ENCODE measurements at places on chromosomes 13 and 19. TPM values are rescaled to one million over a fixed set of nuclear protein-coding genes. Genes with fewer than 3 reads are reported as not detected.

DNA sequence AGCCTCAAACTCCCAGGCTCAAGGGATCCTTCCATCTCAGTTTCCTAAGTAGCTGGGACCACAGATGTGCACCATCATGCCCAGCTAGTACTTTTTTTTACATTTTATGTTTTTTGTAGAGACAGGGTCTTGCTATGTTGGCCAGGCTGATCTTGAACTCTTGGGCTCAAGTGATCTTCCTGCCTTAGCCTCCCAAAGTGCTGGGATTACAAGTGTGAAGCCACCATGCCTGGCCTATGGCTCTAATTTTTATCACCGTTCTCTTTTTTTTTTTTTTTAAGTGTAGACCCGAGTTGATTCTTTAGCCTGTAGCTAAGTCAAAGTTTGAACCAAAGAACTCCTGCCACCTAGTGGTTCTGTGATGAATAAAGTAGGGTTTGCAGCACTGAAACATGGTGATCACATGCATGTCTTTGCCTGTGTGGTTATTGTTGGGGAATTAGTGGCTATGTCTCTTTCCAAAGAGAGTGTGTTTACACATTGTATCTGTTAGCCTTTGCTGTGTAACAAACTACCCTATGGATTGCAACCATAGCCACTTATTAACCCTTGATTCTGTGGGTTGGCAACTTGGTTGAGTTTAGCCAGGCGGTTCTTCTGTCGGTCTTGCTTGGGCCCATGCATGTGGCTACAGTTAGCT lies 11.6 kb downstream of the NFILZ start:
- no peak for DNase-seq

GRCh38 chr19:57786286-57786685 lies 16.8 kb downstream of the ZNF586 start:
- DNase-seq, result no peak

DNA sequence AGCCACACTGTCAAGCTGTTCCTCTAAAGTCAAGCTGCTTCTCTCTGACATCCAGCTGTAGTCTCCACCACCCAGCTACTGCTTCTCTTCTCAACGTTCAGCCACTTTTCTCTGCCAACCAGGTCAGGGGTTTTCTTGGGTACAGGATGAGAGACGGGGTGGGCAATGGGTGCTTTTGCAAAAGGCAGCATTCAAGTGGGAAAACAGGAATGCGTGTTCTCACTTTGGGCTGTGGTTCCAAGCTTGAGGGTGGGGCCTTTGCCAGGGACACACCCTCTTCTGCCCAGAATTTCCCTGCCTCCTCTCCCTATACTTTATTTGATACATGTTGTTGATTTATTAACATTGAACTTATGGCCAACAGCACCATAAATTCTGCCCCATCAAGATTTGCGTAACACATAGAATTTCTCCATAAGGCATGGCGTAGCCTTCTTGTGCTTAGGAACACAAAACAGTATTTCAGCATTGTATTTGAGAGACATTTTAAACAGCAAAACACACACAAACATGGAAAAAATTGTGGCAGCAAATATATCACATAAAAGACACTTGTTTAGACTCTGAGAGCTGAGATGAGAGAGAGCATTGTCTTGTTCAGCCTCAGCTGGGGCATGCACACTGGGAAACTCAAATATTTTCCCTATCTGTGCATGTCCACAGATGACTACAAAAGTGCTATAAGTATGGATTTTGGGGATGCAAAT lies 392.8 kb downstream of the SLITRK6 start:
- DNase-seq, result no peak

The CEACAM20 gene
- not detected for total RNA-seq

The C13orf46 gene
- total RNA-seq, result 2.4 TPM

DNA sequence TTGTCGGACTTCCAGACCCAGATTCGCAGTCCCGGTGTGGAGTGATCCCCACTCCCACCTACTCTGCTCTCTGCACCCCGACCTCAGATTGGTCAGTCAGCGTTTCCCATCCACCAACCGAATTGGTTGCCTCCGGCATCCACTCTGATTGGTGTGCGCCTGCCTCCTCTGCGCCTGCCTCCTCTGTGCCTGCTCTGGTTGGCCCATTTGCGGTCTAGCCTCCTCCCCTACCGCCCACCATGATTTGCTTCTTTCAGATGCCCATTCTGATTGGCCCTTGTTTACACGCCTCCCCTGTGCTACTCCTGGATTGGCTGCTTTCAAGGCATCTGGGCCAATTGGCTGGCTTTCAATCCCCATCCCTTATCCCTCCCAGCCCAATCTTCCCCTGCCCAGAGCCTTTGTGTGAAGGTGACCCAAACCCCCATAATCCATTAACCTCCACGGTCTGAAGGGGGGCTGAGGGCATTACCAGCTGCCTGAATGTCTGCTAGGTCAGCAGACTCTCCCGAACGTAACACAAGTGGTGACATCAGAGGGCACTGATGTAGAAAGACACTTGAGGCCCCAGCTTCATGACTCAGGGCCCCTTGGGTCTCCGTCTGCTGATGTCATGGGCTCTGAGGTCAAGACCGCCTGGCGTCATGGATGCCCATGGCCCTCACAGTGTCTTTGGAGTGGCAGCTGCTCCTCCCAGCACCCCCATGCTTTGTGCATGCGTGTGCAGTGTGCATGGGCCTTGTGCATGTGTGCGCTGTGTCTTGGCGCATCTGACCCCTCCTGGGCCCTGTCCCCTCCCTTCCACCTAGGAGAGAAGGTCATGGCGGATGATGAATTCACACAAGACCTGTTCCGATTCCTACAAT lies 80.4 kb downstream of the MAP4K1 start:
- DNase-seq, result no peak

DNA sequence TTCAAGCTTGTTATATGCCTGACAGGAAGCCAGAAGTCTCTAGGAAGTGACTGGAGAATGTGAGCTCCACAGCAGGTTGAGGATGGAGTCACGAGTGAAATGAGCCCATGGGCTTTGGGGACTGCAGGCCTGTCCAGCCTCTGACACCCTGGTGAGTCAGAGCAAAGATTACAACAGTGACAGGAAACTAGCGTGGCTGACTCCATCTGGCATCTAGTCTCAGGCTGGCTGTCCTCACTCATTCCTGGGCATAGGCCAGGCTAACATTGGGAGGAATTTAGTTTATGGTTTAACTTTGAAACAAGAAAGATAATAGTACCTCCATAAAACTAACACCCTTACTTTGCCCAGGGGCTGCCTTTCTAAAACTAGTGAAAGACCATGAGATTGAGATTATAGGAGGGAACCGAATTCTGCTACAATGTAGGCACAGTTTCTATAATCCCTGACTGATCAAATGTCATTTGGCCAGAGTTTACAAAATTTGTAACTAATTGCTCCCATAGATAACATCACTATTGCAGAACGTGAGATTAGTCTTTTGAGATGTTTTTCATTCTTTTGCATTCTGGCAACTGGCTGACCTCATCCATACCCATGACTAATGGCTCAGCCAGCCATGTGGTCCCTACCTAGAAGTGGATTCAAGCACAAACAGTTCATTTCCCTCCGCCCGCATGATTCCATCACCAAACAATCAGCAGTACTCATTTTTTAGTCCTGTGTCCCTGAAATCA lies 28.4 kb downstream of the PSG1 start:
- no peak for DNase-seq

- no peak for DNase-seq
Observed at GRCh38 chr13:25928941-25929505, 122.8 kb downstream of the SHISA2 start.

GRCh38 chr13:113361406-113361805 lies 2.5 kb downstream of the GRTP1 start:
- no peak for DNase-seq

- DNase-seq, result no peak
Observed at GRCh38 chr19:38204096-38204495, 19.9 kb downstream of the DPF1 start.

DNA sequence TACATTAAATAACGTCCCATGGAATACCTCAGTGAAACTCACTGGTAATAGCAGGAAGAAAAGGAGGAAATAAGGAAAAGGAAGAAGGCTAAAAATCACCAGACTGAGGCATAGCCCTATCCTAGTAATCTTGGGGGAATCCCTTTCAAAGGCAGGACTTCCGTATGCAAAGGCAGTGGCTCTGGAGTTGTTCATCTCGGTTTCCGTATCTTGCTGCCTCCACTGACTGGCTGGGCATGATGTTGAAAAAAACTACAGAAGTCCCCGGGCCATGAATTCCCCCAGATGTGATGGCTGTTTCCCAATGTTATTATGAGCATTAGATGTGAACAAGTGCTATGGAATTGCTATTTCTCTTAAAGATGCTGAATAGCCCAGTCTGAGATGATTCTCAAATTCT lies 5.5 kb downstream of the FPR2 start:
- no peak for DNase-seq

DNA sequence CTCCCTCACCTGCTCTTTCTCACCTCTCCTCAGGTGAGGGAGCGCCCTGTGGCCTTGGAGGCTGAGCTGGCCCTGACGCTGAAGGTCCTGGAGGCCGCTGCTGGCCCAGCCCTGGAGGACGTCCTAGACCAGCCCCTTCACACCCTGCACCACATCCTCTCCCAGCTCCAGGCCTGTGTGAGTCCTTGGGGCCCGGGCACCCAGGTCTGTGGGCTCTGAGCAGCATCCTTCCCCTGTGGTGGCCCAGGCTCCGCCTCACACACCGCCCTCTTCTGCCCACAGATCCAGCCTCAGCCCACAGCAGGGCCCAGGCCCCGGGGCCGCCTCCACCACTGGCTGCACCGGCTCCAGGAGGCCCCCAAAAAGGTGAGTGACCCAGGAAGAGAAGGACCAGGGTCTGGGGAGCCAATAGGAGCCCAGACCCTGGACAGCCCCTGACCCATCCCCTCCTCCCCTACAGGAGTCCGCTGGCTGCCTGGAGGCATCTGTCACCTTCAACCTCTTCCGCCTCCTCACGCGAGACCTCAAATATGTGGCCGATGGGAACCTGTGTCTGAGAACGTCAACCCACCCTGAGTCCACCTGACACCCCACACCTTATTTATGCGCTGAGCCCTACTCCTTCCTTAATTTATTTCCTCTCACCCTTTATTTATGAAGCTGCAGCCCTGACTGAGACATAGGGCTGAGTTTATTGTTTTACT lies 1.9 kb downstream of the IFNL1 start:
- no peak for DNase-seq

DNA sequence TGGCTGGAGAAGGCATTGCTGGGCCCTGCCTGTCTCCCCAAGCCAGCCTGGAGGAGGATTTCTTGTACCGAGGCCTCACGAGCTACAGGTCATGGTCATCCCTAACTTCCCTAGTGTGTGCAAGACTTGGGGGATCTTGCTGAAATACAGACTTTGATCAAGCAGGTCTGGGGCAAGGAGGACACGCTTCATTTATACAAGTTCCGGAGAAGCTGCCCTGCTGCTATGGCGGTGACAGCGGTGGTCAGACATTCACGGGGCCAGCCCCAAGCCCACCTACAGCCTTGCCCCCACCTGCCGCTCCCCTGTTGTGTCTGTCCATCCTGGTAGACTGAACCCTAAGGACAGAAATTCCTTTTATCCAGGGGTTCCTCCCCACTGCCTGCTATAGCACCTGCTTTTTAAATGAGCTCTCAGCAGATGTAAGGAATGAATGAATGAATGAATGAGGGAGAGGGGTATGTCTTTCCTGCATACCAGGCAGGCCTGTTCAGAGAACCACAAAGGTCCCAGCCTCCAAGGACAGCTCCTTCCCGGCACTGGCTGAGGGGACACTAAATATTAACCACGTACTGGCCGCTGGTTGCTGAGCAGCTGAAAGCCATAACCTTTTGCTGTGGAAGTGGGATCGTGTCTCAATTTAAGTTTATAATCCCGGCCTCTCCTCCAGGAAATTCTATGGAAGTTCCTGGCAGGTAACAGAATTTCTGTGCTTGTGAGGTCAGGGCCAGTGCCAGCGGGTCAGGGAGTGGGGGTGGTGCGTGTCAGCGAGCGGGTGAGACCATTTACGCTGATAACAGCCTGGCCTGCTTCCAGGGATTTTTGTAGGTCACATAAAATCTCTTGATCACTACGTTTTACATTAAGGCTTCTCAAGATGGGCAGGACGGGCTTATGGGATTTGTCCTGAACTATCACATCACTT lies 27.1 kb downstream of the TSSK6 start:
- no peak for DNase-seq

DNA sequence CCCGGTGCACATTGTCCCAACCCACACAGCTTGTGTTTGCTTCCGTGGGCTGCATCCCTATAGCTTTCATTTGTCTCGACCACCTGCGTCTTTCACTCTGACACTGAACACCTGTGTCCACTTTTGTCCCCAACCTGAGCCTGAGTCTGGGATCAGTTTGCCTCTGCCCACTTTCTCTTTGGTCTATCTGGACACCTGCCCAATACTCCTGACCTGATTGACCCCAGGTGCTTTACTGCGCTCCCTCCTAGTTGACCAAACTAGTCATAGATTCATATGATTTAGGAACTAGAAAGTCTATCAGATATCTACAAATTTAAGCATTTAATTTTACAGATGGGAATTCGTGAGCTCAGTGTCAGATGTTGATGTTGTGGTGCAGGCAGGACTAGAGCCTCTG lies 209.9 kb downstream of the DCT start:
- DNase-seq, result no peak

DNA sequence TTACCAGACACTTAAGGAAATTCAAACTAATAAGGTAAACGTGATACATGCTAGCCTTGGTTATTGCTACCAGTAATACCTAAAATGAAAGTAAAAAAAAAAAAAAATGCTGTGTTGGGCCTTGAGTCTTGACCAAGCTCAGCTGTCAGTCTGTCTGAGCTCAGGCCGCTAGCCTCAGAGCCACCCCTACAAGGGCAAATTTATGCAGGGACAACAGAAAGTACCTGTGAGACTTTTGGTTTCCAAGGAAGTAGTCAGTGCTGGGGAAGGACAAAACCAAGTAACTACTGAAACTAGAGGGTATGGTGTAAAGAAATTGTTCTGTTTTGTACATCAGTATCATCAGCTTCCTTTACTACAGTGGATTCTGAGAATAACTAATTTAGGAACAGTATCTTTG lies 134.3 kb upstream of the SLITRK5 start:
- DNase-seq, result no peak

The KIR2DL4 gene
- not detected for total RNA-seq

- DNase-seq, result no peak
Observed at GRCh38 chr19:5035105-5035761, 66.3 kb downstream of the KDM4B start.

DNA sequence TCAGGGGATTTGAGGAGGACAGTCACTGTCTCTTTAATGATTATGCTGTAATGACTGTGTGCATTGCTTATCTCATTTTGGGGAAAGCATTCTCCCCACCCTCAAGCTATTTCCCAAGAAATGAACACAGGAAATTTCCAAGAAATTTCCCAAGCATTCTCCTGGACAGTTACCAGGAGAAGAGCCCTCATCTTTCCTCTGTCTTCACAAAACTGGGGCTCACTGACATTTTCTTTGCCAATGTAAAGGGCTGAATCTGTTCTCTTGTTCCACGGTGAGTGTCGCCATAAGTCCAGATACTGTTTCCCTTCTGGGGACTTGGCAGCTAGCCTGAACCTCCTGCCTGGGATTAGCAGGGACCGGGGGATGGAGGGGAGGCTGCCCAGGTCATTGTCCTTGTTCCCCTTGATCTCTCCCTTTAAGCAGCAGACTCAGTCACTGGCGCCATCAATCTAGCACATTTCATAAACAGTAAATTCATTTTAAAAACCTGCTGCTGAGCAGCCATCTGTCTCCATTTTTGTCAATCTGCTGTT lies 172.8 kb downstream of the DNAJC15 start:
- DNase-seq, result no peak
